ENCODE measurements at places on chromosomes 3 and 15.

- no peak overlapping the region for H3K27ac ChIP-seq
- no peak overlapping the region for H3K4me3 ChIP-seq
- DNase-seq, result no peak
- H3K4me1 ChIP-seq, result no peaks in the 10 kb centered on the region
- no peaks in the 10 kb centered on the region for H3K36me3 ChIP-seq
- no peaks in the 10 kb centered on the region for H3K27me3 ChIP-seq
Measured at GRCh38 chr15:68982976-68983563, 31.4 kb upstream of the NOX5 start.

- no peaks in the 10 kb centered on the region for H3K36me3 ChIP-seq
- H3K4me1 ChIP-seq, result peaks cover 92% of the 10 kb centered on the region
- no peaks in the 10 kb centered on the region for H3K27me3 ChIP-seq
- peak overlapping the region; percentile 62 for H3K27ac ChIP-seq
Measured at GRCh38 chr15:67130673-67131601, 65.5 kb downstream of the SMAD3 start.

- peaks cover 10% of the 10 kb centered on the region for H3K4me1 ChIP-seq
- no peak overlapping the region for H3K27ac ChIP-seq
- H3K27me3 ChIP-seq, result no peaks in the 10 kb centered on the region
- no peak overlapping the region for H3K4me3 ChIP-seq
- DNase-seq, result no peak
- no peaks in the 10 kb centered on the region for H3K36me3 ChIP-seq
Measured at GRCh38 chr3:24343084-24343783, 151.4 kb downstream of the THRB start.

DNA sequence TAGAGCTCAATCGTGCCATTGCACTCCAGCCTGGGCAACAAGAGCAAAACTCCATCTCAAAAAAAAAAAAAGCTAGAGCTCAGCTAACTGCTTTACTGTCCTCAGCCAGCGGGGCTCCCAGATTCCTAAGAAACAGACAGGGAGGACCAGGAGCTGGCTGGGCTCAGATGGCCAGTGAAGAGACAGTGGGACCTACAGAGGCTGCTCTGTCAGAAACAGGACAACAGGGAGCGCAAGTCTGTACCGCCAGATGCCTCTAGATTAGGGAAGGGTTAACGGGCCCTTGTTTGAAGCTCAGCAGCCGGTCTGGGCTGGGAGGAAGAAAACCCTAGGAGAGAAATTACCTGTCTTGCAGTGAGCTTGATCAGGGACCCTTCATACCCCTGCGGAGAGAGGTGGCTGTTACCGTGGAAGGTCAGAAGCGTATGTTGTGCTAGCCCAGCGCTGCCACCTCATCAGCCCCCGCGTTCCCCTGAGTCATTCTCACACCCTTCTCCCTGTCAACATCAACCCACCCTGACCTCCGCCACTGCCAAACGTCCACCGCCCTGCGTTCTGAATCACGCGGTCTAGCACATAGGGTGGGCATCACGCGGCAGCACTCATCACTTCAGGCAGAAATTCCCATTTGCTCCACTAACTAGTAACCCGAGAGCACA is 25.3 kb downstream of the RBPMS2 start:
- H3K27ac ChIP-seq, result no peak overlapping the region
- no peak overlapping the region for H3K4me3 ChIP-seq
- DNase-seq, result no peak
- H3K4me1 ChIP-seq, result no peaks in the 10 kb centered on the region
- no peaks in the 10 kb centered on the region for H3K27me3 ChIP-seq

DNA sequence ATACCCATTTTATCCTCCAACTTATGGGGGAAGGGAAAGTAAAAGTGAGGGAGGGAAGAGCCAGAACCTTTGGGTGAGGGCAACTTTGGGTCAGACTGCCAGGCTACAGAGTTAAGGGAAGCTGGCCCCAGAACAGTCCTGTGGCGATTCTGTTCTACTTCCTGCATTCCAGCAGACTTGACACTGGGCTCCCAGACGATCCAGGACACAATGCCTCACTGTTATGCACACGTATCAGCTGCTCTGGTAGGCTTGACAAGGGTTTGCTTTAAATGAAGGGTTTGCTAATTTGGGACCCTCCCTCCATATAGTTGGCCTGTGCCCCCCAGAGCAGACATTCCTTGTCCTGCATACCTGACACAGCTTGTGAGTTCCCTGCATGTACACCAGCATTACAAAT is 10.7 kb downstream of the GORASP1 start:
- no peak overlapping the region for H3K4me3 ChIP-seq
- H3K36me3 ChIP-seq, result peaks cover 81% of the 10 kb centered on the region
- no peak for DNase-seq
- peaks cover 7% of the 10 kb centered on the region for H3K4me1 ChIP-seq

- DNase-seq, result no peak
- peaks cover 6% of the 10 kb centered on the region for H3K4me1 ChIP-seq
- no peak overlapping the region for H3K27ac ChIP-seq
- H3K27me3 ChIP-seq, result no peaks in the 10 kb centered on the region
- no peak overlapping the region for H3K4me3 ChIP-seq
Measured at GRCh38 chr15:49923671-49924070, 195.4 kb downstream of the ATP8B4 start.

DNA sequence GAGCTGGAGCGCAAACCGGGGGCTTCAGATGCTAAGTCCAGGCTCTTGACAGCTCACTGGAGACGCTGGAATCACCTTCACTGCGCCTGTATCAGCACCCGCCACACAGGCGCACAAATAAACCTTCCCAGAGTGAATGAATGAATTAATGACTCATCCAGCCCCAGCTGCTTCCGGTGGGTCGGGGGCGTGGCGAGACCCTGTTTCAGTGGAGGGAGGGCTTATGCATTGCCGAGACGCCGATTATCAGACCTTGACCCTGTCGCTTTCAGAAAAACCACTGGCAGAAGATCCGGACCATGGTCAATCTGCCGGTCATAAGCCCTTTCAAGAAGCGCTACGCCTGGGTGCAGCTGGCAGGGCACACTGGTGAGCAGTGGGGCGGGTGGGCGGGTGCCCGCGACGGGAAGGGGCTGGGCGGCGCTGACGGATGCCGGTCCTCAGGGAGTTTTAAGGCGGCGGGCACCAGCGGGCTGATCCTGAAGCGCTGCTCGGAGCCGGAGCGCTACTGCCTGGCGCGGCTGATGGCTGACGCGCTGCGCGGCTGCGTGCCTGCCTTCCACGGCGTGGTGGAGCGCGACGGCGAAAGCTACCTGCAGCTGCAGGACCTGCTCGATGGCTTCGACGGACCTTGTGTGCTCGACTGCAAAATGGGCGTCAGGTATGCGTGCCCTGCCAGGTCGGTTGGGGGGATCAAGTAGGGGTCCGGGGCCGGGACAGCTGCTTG is 7.7 kb downstream of the ITPKA start:
- peak overlapping the region; percentile 38 for H3K4me3 ChIP-seq
- H3K36me3 ChIP-seq, result no peaks in the 10 kb centered on the region
- no peak overlapping the region for H3K27ac ChIP-seq
- H3K27me3 ChIP-seq, result no peaks in the 10 kb centered on the region

DNA sequence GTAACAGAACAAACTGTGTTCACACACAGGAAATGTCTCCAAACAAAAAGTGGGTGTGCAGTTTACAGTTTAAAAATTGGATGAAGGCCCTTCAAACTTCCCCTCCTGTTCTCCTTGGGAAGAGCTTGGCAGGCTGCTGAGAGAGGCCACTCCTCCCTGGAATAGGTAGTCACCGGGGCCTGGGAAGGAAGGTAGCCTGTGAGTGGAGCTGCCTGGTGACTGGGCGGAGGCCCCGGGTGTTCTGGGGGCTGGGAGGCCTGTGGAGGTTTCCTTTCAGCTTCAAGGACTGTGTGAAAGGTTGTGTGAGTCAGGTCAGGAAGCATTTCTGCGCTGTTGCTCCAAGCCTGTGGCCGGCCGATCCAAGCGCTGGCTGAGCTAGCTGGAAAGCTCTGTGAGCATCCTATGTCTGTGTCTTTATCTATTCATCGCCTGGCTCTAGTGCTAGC is 14.1 kb downstream of the SLCO3A1 start:
- DNase-seq, result peak; percentile 95
- H3K27ac ChIP-seq, result peak overlapping the region; percentile 78
- no peak overlapping the region for H3K4me3 ChIP-seq
- no peaks in the 10 kb centered on the region for H3K36me3 ChIP-seq

DNA sequence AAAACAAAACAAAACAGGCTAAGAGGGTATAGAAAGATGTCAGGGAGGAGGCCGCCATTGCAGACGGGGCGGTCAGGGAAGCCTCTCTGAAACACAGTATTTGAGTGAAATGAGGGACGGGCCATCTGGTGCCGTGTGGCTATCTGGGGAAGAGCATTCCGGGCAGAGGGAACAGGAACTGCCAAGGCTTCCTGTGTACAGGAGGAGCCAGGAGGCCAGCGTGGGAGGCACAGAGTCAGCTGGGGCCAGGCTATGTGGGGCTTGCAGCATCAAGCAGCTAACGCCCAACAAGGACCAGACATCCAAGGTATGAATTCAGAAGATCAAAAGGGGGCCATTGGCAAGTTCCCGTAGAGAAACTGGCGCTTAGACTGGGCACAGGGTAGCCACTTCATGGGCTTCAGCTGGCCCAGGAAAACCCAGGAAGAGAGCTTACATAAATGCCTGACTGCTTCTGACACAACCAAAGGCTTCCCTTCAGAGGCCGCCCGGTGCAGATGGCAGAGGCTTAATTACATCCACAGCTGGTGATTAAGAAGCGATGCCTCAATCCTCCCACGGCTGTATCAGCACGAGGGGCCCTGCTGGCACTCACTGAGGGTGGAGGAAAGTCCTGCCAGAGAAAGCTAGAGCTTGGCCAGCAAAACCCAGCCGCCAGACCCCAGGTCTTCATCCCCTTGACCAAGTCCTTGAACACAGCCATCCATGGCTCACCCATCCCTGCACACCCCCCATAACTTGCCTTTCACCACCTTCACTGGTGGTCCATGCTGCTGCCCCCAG is 144.9 kb downstream of the MEGF11 start:
- no peak overlapping the region for H3K4me3 ChIP-seq
- H3K27me3 ChIP-seq, result no peaks in the 10 kb centered on the region
- no peak overlapping the region for H3K27ac ChIP-seq

DNA sequence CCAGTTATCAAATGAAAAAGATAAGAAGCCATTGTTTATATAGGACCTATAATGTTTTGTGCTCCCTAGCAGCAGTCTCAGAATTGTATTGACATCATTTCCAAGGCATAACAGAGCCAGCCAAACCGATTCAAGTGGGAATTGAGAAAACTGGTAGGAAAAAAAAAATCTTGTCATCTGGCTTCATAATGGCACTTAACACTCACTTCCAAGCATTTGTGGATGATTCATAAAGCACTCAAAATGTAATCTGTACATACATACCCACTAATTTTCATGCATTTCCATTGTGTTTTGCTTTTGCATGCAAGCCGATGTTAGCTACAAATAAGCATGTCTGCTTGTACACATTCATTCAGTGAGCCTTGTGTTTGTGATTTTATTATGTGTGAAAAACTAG is 18.6 kb upstream of the TRPC1 start:
- no peaks in the 10 kb centered on the region for H3K27me3 ChIP-seq
- H3K4me3 ChIP-seq, result no peak overlapping the region
- no peaks in the 10 kb centered on the region for H3K4me1 ChIP-seq

- H3K27me3 ChIP-seq, result no peaks in the 10 kb centered on the region
- H3K4me3 ChIP-seq, result no peak overlapping the region
- no peak overlapping the region for H3K27ac ChIP-seq
- no peaks in the 10 kb centered on the region for H3K36me3 ChIP-seq
- H3K4me1 ChIP-seq, result peaks cover 8% of the 10 kb centered on the region
- no peak for DNase-seq
Measured at GRCh38 chr3:159872374-159873109, 116.1 kb upstream of the IL12A start.

- no peaks in the 10 kb centered on the region for H3K27me3 ChIP-seq
- no peaks in the 10 kb centered on the region for H3K4me1 ChIP-seq
- no peak overlapping the region for H3K27ac ChIP-seq
- no peak for DNase-seq
- H3K36me3 ChIP-seq, result no peaks in the 10 kb centered on the region
- H3K4me3 ChIP-seq, result no peak overlapping the region
Measured at GRCh38 chr3:20324664-20325478, 138.9 kb upstream of the SGO1 start.

DNA sequence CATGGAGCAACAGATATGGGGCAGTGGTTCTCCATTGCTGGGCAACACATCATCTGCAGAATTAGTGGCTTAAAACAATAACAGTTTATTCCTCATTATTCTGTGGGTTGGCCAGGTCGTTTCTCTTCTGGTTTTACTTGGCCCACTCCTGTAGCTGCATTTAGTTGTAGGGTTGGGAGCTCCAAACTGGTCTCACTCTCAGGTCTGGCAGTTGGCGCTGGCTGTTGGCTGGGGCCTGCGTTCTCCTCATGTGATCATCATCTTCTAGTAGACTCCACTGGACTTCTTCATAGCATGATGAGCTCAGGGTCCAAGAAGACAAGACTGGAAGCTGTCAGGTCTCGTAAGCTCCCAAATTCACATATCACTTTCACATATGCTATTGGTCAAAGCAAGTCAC is 91.9 kb downstream of the EPHB1 start:
- H3K27me3 ChIP-seq, result no peaks in the 10 kb centered on the region
- H3K36me3 ChIP-seq, result no peaks in the 10 kb centered on the region
- H3K4me1 ChIP-seq, result no peaks in the 10 kb centered on the region

GRCh38 chr3:71022551-71023335 is 560.8 kb downstream of the FOXP1 start:
- H3K27me3 ChIP-seq, result no peaks in the 10 kb centered on the region
- no peak overlapping the region for H3K27ac ChIP-seq
- H3K4me1 ChIP-seq, result peaks cover 34% of the 10 kb centered on the region
- no peak overlapping the region for H3K4me3 ChIP-seq
- H3K36me3 ChIP-seq, result no peaks in the 10 kb centered on the region
- DNase-seq, result no peak

DNA sequence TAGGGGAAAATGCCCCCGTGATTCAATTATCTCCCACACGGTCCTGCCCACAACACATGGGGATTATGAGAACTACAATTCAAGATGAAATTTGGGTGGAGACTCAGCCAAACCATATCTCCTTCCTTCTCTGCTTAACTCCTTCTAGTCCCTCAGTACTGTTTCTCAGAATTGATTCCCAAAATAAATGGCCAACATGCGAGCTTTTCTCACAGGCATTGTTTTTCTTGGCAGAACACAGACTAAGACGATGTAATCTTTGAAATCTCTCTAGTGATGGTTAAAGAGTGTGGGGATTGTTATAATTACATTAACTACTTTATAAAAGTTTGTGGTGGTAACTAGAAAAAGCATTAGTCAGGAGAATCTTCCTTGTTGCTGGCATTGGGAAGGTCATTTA is 366.5 kb downstream of the LPP start:
- H3K4me3 ChIP-seq, result no peak overlapping the region
- H3K36me3 ChIP-seq, result no peaks in the 10 kb centered on the region
- DNase-seq, result no peak
- H3K27ac ChIP-seq, result no peak overlapping the region
- no peaks in the 10 kb centered on the region for H3K27me3 ChIP-seq

DNA sequence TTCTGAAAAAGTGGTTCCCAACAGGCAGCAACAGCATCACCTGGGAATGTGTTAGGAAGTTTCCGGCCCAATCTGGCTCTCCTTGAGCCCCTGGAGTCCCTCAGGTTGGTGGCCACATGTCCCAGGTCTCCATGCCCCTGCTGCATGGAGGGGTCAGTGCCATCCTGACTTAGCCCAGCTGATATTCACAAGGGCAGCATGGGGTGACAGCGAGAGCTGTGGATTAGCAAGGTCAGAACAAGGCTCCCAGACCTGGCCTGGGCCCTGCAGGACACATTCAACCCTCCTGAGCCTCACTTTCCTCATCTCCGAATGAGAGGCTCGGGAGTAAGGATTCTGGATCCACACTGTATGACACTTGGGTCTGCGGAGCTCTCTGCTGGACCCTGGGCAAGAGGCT is 243.8 kb upstream of the TLE3 start:
- peaks cover 13% of the 10 kb centered on the region for H3K4me1 ChIP-seq
- no peaks in the 10 kb centered on the region for H3K36me3 ChIP-seq
- no peaks in the 10 kb centered on the region for H3K27me3 ChIP-seq

- H3K27me3 ChIP-seq, result no peaks in the 10 kb centered on the region
- peak overlapping the region; percentile 72 for H3K27ac ChIP-seq
- peaks cover 56% of the 10 kb centered on the region for H3K4me1 ChIP-seq
- H3K4me3 ChIP-seq, result no peak overlapping the region
- DNase-seq, result no peak
Measured at GRCh38 chr15:74200412-74200815, 2.2 kb downstream of the STRA6 start.

Measured in vagina (tissue), 2 donors.